Activated naive CD8-positive, alpha-beta T cell treated with anti-CD3 and anti-CD28 coated beads, Interleukin-2, amount 10 ng/mL, durations not matched to agents 7 days and 5 days (primary cell): ENCODE measurements at places on chromosomes 4 and X. TPM values are rescaled to one million over a fixed set of nuclear protein-coding genes. Genes with fewer than 3 reads are reported as not detected.

The LGI2 gene
- not detected for total RNA-seq

- no peaks in the 10 kb centered on the region for H3K36me3 ChIP-seq
- no peaks in the 10 kb centered on the region for H3K27me3 ChIP-seq
- no peak for DNase-seq
- H3K27ac ChIP-seq: no peak overlapping the region
- H3K4me1 ChIP-seq: no peaks in the 10 kb centered on the region
Measured at GRCh38 chr4:24213961-24214360, 324.1 kb upstream of the PPARGC1A start.

- no peak overlapping the region for H3K27ac ChIP-seq
- no peak overlapping the region for H3K4me3 ChIP-seq
- DNase-seq: no peak
- peaks cover 6% of the 10 kb centered on the region for H3K4me1 ChIP-seq
Measured at GRCh38 chr4:133143775-133144430, 5.2 kb upstream of the PCDH10 start.

The GLRA2 gene
- not detected for total RNA-seq

The ATP11C gene
- total RNA-seq: 16.7 TPM

DNA sequence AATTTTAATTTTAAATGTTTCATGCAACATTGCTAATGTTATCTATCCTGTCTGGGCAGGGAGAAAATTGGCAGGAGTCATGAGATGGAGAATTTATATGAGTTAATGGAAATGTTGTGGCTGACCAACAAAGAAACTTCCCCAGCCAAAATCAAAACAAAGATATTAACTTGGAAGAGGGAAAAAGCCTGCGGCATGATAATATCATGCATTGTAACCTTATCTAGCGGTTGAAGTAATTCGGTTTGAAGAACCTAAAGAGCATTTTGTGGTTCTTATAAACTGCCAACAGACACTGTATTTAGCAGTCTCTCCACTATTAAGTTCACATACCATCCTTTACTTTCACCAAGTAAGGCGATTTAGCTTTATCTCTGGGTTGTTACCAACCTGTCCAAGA lies 42.3 kb downstream of the DKK2 start:
- no peaks in the 10 kb centered on the region for H3K4me1 ChIP-seq
- no peak for DNase-seq
- no peaks in the 10 kb centered on the region for H3K27me3 ChIP-seq
- no peak overlapping the region for H3K4me3 ChIP-seq
- no peak overlapping the region for H3K27ac ChIP-seq
- H3K36me3 ChIP-seq: no peaks in the 10 kb centered on the region
